ENCODE measurements at places on chromosomes 16 and 17.

GRCh38 chr17:9645851-9646545 lies 681 bp downstream of the USP43 start:
- DNase-seq: peak; percentile 56
- no peaks in the 10 kb centered on the region for H3K36me3 ChIP-seq
- no peak overlapping the region for H3K27ac ChIP-seq
- peaks cover 44% of the 10 kb centered on the region for H3K27me3 ChIP-seq
- H3K4me3 ChIP-seq: peak overlapping the region; percentile 56

- DNase-seq: peak; percentile 51
- H3K4me3 ChIP-seq: peak overlapping the region; percentile 87
- peaks cover 16% of the 10 kb centered on the region for H3K36me3 ChIP-seq
- H3K4me1 ChIP-seq: peaks cover 44% of the 10 kb centered on the region
- peaks cover 4% of the 10 kb centered on the region for H3K27me3 ChIP-seq
Measured at GRCh38 chr16:74999219-74999608, 390 bp downstream of the ZNRF1 start.

DNA sequence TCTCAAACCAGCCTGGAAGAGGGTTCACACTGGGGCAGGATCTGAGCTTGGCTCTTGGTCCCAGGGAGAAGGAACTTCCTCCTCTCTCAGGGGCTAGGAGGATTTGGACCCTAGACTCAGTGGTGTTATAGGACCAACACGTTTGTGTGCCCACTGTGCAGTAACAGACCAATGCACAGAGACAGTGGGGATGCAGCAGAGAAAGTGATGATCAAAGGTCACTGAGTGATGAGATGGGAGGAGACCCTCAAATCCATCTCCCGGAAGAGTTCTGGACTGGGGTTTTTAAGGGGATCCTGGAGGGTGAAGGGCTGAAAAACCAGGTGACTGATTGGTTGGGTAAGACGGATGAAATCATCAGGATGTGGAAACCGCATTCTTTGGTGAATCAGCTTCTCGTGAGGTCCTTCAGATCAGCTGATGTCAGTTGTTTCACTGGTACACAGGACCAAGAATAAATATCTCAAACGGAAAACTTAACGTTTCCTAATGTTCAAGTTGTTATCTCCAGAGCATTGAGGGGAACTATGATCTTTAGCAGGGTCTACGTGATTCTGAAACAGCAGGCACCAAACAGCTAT lies 3.3 kb upstream of the VAC14 start:
- H3K4me3 ChIP-seq: no peak overlapping the region
- H3K27ac ChIP-seq: no peak overlapping the region
- H3K27me3 ChIP-seq: peaks cover 7% of the 10 kb centered on the region
- peaks cover 2% of the 10 kb centered on the region for H3K36me3 ChIP-seq
- peaks cover 28% of the 10 kb centered on the region for H3K4me1 ChIP-seq

DNA sequence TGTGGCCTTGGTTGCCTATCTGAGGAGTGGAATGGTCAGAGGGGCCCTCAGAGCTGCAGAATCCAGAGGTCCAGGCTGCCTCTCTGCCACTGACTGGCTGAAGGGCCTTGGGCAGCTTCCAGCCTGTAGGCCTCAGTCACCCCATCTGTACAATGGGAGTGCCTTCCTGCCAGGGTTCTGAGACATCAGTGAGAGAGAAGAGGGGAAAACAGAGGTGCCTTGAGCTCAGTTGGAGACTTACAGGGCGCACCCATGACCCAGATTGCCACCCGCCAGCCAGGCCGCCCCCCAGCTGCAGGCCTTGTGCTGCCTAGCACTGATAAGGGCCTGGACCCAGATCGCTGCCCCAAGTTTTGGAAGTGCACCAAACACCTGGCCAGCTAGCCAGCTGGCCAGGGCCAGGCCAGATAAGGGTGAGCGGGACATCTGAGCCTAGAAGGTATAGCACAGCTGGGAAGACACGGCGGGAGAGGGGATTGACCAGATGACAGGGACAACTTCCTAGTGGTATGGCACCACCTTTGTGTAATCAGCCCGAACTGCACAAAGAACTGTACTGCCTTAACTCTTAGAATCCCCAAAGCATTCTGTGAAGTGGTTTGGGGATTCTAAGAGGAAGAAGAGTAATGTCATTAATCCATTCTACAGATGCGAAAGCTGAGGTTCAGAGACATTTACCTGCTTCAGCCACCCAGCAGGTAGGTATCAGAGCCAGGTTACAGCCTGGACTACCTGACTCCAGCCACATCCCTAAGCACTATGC lies 1.4 kb downstream of the SLC4A1 start:
- no peak for DNase-seq
- no peak overlapping the region for H3K4me3 ChIP-seq
- H3K4me1 ChIP-seq: no peaks in the 10 kb centered on the region

- peaks cover 18% of the 10 kb centered on the region for H3K4me1 ChIP-seq
- DNase-seq: no peak
- H3K27me3 ChIP-seq: peaks cover 4% of the 10 kb centered on the region
- H3K27ac ChIP-seq: no peak overlapping the region
Measured at GRCh38 chr16:14004729-14005315, 66.3 kb upstream of the MRTFB start.

DNA sequence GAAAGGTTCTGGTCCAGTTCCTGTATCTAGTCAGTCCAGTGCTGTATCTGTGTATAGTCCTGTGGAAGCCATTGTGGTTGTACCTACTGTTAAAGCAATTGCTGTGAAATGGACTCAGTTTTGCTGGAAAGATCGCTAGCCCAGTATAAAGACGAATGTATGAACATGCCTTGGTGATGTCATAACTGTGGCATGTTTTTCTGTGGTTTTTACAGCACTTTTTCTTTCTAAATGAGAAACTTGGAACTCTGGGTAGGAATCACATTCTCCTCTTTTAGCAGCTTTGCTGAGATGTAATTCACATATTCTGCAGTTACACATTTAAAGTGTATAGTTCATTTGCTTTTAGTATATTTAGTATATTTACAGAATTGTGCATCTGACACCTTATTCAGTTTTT lies 58.1 kb downstream of the MAP2K4 start:
- H3K4me3 ChIP-seq: no peak overlapping the region
- H3K36me3 ChIP-seq: peaks cover 46% of the 10 kb centered on the region
- peaks cover 8% of the 10 kb centered on the region for H3K4me1 ChIP-seq
- no peaks in the 10 kb centered on the region for H3K27me3 ChIP-seq
- no peak overlapping the region for H3K27ac ChIP-seq

DNA sequence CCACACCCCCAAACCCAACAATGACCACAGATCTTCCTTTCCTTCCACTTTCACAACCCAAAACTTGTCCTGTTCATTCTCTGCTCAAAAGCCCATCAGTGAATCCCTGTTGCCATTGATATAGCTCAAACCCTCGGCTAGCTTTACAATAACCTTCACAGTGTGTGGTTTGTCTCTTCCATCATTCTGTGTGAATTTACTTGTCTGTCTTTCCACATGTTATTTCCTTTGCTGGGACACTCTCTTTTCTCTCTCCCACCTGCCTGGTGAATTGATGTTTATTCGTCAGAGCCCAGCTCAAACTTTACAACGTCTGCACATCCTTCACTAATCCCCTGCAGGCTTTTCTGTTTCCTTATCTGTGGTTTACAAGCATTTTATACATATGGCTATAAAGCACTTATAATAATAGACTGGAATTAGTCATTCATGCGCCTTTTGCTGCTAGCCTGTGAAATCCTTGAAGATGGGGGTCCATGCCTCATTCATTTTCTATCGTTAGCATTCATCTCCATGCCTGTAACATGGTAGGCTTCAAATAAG lies 114.4 kb downstream of the CDH13 start:
- no peaks in the 10 kb centered on the region for H3K36me3 ChIP-seq
- peaks cover 19% of the 10 kb centered on the region for H3K27me3 ChIP-seq
- no peak overlapping the region for H3K4me3 ChIP-seq
- no peak for DNase-seq

DNA sequence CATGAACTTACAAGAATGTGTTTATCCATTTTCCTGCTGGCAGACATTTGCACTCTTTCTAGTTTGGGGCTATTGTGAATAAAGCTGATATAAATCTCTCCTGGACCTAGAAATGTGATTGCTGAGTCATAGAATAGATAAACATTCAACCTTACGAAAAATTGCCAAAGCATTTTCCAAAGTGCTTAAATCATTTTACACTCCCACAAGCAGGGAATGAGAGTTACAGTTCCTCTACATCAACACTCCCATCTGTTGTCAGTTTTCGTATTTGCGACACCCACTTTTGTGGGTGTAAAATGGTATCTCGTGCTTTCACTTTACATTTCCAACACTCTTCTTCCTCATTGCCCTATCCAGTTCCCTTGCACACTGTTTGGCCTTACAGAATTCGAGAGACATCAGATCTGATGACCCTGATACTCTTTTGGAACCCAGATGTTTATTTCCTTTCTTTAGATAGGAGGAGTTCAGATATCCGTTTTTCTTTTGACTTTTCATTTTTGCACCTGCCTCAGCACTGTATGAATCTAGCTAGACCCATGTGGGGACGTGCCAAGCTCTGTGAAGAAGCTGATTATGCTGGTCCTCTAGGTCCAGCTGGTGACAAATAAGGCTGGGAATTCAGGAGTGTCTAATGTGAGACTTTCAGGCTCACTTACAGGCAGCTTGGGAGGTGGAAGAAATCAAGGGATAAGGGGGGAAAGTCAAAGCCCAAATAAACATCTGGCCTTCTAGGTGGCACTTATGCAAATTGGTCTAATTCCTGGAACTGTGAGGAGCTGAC lies 14.0 kb downstream of the SOX9 start:
- H3K27me3 ChIP-seq: peaks cover 11% of the 10 kb centered on the region
- no peak for DNase-seq
- H3K4me3 ChIP-seq: no peak overlapping the region
- H3K27ac ChIP-seq: no peak overlapping the region
- H3K4me1 ChIP-seq: no peaks in the 10 kb centered on the region

GRCh38 chr16:3645108-3645503 lies 9.4 kb upstream of the DNASE1 start:
- DNase-seq: no peak
- H3K4me1 ChIP-seq: no peaks in the 10 kb centered on the region
- H3K36me3 ChIP-seq: peaks cover 2% of the 10 kb centered on the region
- H3K27me3 ChIP-seq: no peaks in the 10 kb centered on the region

DNA sequence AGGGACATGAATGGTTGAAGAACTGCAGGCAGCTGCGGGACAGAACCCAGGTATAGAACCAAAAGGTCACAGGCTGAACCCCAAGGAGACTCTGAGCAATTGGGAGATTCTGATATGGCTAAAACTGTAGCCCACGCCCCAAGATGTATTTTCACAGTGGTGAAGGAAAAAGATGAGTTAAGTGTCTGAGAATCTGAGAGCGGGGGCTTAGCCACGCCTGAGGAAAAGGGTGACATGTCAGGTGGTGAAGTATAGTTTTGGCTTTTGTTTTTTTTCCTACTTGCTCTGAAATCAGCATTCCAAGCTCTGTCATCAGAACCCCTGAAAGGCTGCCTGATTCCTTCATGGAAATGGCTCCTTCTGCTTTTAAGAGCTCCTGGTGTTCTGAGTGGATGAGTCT lies 73.3 kb downstream of the AKAP1 start:
- H3K4me1 ChIP-seq: no peaks in the 10 kb centered on the region
- no peaks in the 10 kb centered on the region for H3K36me3 ChIP-seq
- H3K27ac ChIP-seq: no peak overlapping the region

DNA sequence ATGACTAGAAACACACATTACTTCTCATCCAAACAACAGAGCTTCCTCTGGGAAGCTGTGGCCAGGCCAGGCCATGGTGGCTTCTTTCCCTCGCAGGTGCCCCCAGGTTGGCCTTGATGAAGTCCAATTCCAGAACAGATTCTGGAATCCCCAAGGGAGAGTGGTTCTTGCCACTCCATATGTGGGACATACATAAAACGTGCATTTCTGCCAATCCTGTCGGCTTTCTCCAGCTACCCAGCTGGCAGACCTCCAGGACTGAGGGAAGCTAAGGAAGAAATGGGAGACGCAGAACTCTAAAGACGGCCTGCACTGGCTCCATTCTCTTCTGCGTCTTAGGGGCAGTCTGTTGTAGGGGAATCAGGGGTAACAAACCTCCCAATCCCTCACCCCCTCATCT lies 219.2 kb upstream of the CDH5 start:
- peaks cover 8% of the 10 kb centered on the region for H3K27me3 ChIP-seq
- no peaks in the 10 kb centered on the region for H3K36me3 ChIP-seq
- H3K4me3 ChIP-seq: no peak overlapping the region
- peaks cover 3% of the 10 kb centered on the region for H3K4me1 ChIP-seq
- no peak overlapping the region for H3K27ac ChIP-seq

- H3K27me3 ChIP-seq: no peaks in the 10 kb centered on the region
- peak overlapping the region; percentile 77 for H3K4me3 ChIP-seq
- H3K27ac ChIP-seq: peak overlapping the region; percentile 97
- peaks cover 10% of the 10 kb centered on the region for H3K36me3 ChIP-seq
Measured at GRCh38 chr17:78781104-78781892, 775 bp downstream of the CYTH1 start.

- no peaks in the 10 kb centered on the region for H3K4me1 ChIP-seq
- H3K27me3 ChIP-seq: no peaks in the 10 kb centered on the region
- no peak overlapping the region for H3K4me3 ChIP-seq
- peaks cover 31% of the 10 kb centered on the region for H3K36me3 ChIP-seq
- H3K27ac ChIP-seq: no peak overlapping the region
Measured at GRCh38 chr16:57426356-57426755, 20.8 kb downstream of the CIAPIN1 start.

Measured in activated CD4-positive, alpha-beta T cell treated with anti-CD3 and anti-CD28 coated beads for 36 hours (primary cell).